Naive thymus-derived CD8-positive, alpha-beta T cell (primary cell): ENCODE measurements at places on chromosomes 6 and 20. TPM values are rescaled to one million over a fixed set of nuclear protein-coding genes. Genes with fewer than 3 reads are reported as not detected.

Gene WASF1
- 2.7 TPM for total RNA-seq

Gene DNMT3B
- total RNA-seq = 0.82 TPM

Gene RFX6
- not detected for total RNA-seq

Gene RUNX2
- total RNA-seq = 36.7 TPM

Gene C6orf58
- not detected for total RNA-seq

Gene RAD21L1
- total RNA-seq = 0.49 TPM

Gene GRM1
- not detected for total RNA-seq

Gene ZKSCAN8
- total RNA-seq = 45.0 TPM

Gene OPRL1
- 1.1 TPM for total RNA-seq

Gene SLC4A11
- 1.3 TPM for total RNA-seq

Gene ADGRF4
- total RNA-seq = not detected

Gene RGS17
- not detected for total RNA-seq

Gene TFAP2C
- total RNA-seq = not detected

Gene SLC17A9
- 11.3 TPM for total RNA-seq

Gene AIG1
- total RNA-seq = 10.0 TPM

Gene OPN5
- total RNA-seq = not detected

Gene SLC32A1
- total RNA-seq = not detected

Gene PTK7
- 22.2 TPM for total RNA-seq

Gene LPIN3
- total RNA-seq = 1.0 TPM

Gene SLC35D3
- not detected for total RNA-seq

Gene KCNQ5
- total RNA-seq = 10.7 TPM

Gene GABRR2
- total RNA-seq = 1.2 TPM

Gene WFDC10A
- not detected for total RNA-seq

Gene KCNQ2
- total RNA-seq = 0.49 TPM

Gene ALDH8A1
- 4.5 TPM for total RNA-seq

Gene MOXD1
- total RNA-seq = 0.16 TPM

Gene SLC13A3
- not detected for total RNA-seq

Gene SYCP2
- 8.3 TPM for total RNA-seq

Gene ZSCAN23
- total RNA-seq = 3.3 TPM

Gene RHAG
- not detected for total RNA-seq

Gene ULBP3
- 0.93 TPM for total RNA-seq

Gene LHFPL5
- not detected for total RNA-seq

Gene SOX18
- total RNA-seq = not detected

Gene PSORS1C2
- total RNA-seq = not detected

Gene NRSN1
- not detected for total RNA-seq

Gene LRP11
- total RNA-seq = 1.8 TPM

Gene SALL4
- not detected for total RNA-seq

Gene NMBR
- not detected for total RNA-seq

Gene RBPJL
- total RNA-seq = not detected

Gene RAET1L
- not detected for total RNA-seq

Gene CTAGE9
- not detected for total RNA-seq

Gene ZNF391
- 7.9 TPM for total RNA-seq

Gene PRICKLE4
- total RNA-seq = not detected

Gene COL21A1
- total RNA-seq = not detected

Gene BTN3A1
- 250 TPM for total RNA-seq

Gene MYLK2
- total RNA-seq = not detected
